ENCODE measurements at places on chromosomes 5 and 9.

- DNase-seq: no peak
Measured at GRCh38 chr9:134171316-134172197, 7.2 kb upstream of the RNU6ATAC start.

DNA sequence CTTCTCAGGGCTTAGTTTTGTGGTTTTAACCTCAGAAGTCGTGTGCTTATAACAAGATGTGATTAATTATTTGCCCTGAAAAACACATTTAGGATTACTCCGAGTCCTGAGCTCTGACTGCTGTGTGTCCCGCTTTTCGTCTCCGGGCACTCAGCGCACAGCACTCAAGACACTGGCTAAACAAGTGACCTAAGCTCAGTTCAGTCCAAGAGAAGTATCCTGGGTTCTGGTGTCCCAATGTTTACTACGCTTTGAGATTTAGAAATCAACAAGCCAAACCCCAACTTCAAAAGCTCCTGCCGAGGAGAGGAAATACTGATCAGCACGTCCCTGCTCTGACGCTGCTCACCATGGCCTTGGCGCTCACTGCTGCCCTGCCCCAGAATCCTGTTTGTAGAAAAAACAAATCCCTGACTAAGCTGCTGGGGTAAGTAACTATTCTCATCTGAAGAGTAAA lies 53.2 kb downstream of the IPPK start:
- no peak for DNase-seq

GRCh38 chr9:7081065-7081600 lies 323.4 kb downstream of the KDM4C start:
- no peak for DNase-seq

- no peak for DNase-seq
Measured at GRCh38 chr9:128148509-128149000, 698 bp upstream of the LCN2 start.

DNA sequence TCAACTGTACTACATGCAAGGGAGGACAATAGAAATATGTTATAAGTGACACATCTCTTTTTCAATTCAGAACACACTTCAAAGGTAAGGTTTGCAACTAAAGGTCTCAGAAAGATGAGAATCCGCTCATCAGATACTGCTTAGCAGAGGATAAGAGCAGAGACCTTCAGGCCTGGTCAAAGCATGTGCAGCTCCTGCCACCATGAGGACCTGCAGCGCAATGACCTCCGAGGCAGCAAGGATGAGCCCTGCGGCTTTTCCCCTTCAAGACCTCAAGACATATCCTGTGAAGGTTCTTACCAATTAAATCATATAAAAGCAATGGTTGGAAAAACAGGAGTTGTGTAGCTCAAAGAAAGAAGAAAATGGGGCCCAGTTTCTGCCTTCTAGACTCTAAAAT lies 135.8 kb downstream of the TRIM36 start:
- peak; percentile 55 for DNase-seq

DNA sequence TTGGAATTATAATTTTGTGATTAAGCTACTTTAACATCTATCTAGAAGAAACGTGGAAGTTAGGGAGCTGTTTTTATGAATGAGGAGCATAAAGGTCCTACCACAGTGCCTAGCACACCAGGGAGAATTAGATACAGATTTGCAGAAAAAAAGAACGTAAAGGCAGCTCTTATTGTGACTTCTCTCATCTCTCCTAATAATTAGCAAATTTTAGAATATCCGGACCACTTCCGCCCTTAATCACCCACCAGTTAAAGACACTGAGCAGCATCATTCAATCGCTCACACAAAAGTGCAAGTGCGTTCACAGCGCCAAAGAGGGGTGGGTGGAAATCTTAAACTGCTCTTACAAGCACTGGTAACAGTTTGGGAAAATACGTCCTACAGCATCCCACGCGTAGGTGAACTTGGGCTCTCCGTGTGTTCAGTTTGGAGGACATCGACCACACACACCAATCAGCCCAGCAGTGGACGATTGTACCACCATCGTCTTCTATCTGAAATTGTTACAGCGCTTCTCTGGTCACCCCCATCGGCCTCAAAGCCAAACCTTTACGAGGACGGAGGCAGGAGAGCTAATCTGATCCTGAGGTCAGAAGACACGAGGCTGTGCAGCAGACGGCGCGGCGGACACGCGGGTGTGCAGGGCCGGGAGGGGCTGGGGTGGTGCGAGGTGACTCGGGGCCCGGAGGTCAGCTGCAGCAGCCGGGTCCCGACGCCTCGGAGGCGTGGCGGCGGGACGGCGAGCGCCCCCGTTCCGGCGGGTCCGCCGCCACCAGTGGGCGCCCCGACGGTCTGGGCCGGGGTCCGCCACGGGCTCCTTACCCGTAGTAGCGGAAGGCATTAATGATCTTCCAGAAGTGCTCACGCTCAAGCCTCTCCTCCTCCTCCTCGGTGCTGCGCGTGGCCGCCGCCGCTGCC lies 646 bp downstream of the CARNMT1 start:
- peak; percentile 54 for DNase-seq

DNA sequence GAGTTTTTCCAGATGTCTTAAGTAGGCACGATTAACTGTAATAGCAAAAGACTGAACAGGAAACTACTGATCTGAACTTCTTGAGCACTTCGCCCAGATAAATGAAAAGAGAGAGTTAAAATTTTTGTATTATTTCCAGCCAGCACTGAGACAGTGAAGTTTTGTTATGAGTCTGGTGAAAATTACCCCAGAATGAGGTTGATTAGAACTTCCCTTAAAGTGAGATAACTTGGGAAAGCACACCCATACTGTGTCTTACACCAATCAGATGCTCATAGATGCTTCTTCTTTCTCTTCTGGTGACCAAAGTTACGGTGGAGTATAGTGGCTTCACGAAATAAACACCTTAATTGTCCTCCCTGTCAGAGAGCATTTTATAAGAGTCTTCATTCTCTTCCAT lies 131.8 kb upstream of the SLC12A2 start:
- DNase-seq: no peak

GRCh38 chr5:143119881-143120341 lies 283.6 kb downstream of the NR3C1 start:
- no peak for DNase-seq

DNA sequence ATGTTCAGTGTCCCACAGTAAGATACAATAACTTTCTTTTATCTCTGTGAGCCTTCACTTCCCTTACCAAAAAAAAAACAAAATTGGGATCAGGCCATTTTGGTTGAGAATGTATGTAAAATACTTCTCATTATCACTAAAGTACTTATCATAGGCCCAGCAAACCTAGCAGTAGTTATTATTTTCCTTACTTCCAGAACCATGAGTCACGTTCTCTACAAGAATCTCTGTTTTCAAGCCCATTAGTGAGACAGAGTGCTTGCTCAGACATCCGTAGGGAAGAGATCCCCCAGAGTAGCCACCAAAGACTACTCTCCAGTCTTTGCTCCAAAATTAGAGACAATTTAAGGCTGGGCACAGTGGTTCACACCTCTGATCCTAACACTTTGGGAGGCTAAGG lies 103.9 kb upstream of the NR5A1 start:
- DNase-seq: no peak

DNA sequence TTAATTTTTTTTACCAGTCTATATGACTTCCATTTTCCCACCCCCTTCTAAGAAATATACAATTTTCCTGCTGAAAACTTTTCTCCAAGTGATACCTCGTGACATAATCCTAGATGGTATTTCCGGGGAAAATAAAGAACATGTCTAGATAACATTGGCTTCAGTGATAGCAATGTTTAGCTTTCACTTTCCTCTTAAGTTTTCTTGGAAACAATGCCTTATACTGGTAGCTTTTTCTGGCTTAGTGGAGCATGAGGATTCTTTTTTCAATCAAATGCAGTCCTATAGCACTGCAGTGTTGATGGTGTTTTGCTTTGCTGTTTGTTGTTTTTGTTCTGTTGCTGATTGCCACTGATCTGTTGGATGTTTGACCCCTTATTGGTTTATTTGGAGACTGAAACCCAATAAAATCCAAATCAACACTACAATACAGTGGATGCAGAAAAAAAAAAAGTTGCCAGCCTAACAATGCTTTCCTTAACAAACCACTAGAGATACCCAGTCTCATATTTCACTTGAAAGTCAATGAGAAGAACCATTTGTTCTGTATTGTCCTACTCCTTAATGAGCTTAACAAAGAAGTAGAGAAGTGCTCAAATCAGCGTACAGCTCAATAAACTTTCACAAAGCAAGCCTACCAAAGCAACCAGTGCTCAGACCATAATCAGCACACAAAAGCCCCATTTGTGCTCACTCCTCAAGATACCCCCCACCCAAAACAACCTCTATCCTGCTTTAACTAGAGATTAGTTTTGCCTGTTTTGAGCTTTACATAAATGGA lies 74.2 kb upstream of the GRAMD2B start:
- DNase-seq: no peak

DNA sequence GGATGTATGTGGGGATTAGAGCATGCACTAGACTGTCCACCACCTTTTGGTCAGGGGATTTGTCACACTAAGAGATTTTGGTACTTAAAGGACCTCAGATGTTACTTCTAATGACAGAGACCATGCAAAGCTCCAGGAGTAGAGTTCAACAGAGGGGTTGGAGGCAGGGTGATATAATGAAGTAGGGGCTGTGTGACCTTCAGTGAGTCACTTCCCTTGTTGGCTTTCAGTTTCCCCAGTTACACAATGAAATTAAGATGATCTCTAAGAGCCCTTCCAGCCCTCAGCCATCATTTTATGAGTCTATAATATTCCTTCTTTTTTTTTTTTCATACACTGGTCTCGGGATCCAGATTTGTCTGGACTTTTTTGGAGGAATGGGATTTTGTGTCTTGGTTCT lies 26.8 kb downstream of the GLRA1 start:
- no peak for DNase-seq

DNA sequence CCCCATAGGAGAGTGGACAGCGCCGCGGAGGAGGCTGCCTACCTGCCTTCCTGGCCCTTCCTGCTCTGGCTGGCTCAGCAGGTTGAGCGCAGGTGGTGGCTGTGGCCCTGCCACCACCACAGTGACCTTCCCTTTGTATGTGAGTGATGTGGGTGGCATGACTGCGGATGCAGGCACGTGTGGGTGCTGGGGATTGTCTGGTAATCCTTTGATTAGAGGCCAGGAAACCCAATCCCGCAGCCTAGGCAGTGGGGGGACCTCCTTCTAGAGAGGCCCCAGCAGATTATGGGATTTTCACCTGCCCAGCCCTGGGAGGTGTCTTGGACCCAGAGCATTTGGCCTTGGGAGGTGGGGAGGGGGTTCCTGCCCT lies 16.5 kb downstream of the RXRA start:
- DNase-seq: no peak

DNA sequence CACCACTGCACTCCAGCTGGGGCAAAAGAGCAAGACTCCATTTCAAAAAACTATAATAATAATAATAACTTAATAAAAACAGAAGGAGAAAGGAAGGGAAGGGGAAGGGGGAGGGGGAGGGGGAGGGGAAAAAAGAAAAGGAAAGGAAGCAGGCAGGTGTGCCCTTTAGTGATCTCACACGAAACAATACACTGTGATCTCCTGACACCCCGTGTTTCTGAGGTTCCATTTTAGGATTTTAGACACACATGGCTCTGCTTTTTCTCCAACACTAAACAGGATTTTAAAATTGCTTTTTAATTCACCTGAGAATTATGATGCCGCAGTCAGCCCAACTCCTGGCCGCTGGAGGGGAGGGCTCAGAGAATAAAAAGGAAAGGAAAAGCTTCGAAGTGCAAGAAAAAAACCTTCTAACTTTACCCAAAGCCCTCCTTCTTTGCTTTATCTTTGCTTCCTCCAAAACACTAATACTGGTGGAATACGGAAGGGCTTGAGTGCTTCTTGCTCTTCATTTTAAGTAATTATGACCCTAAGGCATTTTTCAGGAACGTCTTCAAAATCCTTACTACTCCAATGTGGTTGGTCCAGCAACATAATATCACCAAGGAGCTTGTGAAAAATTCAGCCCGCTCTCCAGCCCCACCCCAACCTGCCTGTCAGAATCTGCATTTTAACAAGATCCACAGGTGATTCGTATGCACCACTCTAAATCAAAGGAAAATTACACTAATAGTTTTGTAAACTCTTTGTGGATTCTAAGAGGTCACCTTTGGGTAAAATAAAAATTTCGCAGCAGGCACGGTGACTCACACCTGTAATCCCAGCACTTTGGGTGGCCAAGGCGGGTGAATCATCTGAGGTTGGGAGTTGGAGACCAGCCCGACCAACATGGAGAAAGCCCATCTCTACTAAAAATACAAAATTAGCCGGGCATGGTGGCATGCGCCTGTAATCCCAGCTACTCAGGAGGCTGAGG lies 66.0 kb downstream of the MYO10 start:
- DNase-seq: no peak

GRCh38 chr5:56130664-56131063 lies 102.5 kb downstream of the ANKRD55 start:
- no peak for DNase-seq

DNA sequence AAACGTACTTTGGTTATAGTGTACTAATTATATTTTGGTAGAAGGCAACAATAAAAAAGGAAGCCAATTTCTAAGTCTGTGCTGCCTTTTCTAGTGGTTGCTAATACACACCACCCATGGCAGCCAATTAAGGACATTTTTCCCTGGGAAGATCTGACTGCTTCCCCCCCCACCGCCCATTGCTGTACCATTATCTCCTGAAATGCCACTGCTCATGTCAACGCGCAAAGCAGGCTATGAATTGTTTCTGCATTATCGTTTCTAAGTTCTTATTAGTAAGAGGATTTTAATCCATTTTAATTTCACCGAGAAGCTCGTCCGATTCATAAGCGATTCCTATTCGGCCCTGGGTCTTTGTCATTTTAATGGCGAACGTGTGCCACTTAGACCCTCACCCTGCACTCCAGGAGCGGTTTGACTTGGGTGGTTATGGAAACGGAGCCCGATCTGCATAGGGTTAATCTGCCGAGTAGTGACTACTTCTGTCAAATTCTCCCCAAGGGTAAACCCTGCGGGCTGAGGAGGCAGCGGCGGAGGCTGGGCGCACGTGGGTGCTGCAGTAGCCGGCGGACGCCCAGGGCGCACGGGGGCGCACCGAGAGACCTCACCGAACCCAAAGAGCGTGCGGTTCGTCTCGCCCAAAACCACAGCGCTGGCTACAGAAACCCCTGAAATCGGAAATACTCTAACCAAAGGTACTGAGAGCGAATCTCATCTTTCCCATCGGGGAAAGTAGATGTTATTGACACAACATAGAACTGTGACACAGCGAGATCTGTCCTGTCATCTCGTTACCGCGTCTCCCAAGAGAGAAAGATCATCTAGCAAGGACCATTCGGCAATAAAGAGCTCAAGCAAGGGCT lies 55.8 kb upstream of the SHC3 start:
- DNase-seq: peak; percentile 58

DNA sequence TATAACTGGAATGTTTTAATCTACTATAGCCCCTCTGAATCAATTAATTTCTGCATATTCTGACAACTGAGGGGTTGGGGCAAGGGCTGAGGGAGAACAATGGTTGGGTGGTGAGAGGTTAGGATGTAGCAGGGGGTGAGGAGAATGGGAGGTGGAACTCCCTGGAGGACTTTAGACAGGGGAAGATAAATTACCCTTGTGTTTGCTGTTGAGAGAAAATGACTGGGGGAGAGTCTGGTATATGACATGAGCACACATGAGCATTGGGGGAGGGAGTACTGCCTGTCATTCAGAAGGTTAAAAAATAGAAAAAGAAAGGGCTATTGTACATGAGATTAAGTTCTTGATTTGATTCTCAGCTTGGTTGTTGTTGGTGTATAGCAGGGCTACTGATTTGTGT lies 37.2 kb upstream of the PAPPA start:
- DNase-seq: no peak

- no peak for DNase-seq
Measured at GRCh38 chr9:21607576-21607975, 125.5 kb upstream of the IFNE start.

Measured in WTC11 (cell line).